ENCODE measurements at places on chromosomes 2 and 18.

DNA sequence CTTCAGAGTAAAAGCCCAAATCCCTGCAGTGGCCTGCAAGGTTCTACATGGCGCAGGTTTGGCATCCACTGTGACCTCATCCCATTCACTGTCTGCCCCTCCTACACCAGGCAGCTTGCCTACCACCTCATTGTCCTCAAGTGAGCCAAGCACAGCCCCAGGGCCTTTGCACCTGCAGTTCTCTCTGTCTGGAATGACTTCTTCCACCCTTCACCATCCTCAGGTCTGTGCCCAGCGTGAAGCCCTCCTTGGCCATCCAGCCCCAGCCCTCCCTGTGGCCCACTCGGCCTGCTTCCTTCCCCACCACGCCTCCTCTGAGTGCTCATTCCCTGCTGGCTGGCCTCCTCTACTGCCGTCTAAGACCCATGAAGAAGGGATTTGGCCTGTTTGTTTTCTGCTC, 32.6 kb upstream of the UBE2F start:
- DNase-seq, result no peak

GRCh38 chr2:55616551-55617174, 759 bp downstream of the PPP4R3B start:
- peak; percentile 18 for DNase-seq

DNA sequence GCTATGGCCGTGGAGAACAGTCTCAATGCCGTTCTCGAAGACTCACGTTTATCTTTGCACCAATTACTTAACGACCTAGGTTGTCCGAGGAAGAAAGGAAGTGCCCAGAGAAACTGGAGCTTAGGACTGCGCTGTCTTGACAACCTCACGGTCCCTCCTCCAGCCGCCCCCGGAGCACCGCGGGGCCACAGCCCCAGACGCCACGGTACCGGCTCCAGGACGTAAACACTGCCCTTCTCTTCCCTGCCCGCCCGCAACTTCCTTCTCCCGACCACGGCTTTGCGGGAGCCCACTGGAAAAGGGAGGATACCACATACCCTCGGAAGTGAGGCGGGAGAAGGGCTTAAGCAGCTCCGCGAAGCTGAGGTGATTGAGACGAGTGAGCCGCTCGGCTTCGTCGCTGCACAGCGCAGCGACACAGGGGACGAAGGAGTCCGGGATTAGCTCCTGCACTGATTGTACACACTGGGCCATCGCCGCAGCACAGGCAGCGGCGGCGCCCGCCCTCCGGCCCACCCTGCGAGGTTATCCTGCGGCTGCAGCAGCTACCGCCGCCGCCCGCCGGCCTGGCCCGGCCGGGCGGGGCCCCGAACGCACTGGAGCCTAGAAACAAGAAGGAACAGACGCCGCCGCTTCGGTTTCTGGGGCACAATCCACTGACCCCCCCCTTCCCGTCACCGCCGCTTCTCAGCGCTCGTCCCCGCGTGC, 483 bp downstream of the TRAPPC8 start:
- peak; percentile 72 for DNase-seq

DNA sequence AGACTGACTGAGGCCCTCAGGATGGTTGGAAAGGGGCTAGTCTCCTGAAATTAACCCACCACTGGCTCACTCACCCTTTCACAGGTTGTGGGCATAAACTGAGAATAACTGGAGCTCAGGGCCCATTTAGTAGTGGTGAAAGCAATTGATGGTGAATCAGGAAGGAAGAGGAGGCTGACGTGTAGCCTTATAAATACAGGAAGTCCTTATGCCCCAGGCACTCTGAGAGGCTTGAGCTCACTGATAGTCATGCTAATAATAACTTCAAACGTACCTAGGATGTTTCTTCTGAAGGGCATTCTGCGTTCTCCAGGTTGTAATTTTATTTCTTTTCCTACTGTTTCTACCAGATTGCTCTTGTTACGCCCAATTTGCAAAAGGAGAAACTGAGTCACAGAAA, 328.4 kb downstream of the CLIP4 start:
- peak; percentile 32 for DNase-seq

- no peak for DNase-seq
Measured at GRCh38 chr2:46012618-46013240, 284.5 kb upstream of the EPAS1 start.

- DNase-seq, result peak; percentile 19
Measured at GRCh38 chr2:25266399-25266798, 75.3 kb downstream of the DNMT3A start.

DNA sequence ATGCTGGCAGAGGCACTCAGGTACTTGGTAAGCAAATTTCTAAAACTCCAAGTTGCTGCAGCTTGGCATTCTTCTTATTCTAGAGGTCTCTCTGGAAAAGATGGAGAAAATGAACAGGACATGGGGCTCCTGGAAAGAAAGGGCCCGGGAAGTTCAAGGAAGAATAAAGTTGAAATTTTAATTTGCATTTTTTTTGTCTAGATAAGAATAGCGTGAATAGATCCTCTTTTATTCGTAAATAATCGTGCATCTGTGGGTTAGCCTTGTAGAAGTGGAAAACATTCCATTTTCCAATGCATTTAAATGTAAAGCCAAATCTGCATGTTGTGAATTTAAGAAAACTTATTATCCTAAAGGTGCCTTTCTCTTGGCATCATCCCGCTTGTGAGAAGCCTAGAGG, 61.0 kb downstream of the TNFRSF11A start:
- no peak for DNase-seq

DNA sequence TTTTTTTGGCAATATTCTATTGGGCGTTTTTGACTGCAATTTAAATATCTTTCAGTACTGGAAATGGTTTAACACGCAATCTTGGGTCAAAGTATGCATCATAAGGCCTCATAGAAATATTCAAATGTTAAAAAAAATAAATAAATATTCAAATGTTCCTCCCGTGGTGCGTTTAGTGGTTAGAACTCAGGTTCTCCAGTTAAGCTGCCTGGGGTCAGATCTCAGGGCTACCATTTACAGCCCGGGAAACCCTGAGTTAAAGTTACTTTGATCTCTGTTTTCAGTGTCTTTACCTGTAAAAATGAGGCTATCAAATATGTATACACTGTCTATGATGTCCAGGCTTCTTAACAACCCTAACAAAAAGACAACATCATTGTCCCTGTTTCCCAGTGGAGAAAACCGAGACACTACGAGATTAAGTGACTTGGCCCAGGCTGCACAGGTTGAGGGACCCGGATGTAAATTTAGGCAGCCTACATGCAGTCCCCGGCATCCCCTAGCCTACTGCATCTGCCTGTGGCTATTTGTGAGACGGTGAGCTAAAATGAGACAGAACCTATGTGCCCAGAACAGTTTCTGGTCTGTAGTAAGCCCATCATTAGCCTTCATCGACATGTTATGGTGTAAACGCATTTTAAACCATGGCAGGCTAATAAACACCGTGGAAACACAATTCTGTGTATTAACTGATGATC, 1.7 kb downstream of the FHL2 start:
- DNase-seq, result no peak

- DNase-seq, result no peak
Measured at GRCh38 chr18:32167980-32168730, 21.7 kb upstream of the MEP1B start.

DNA sequence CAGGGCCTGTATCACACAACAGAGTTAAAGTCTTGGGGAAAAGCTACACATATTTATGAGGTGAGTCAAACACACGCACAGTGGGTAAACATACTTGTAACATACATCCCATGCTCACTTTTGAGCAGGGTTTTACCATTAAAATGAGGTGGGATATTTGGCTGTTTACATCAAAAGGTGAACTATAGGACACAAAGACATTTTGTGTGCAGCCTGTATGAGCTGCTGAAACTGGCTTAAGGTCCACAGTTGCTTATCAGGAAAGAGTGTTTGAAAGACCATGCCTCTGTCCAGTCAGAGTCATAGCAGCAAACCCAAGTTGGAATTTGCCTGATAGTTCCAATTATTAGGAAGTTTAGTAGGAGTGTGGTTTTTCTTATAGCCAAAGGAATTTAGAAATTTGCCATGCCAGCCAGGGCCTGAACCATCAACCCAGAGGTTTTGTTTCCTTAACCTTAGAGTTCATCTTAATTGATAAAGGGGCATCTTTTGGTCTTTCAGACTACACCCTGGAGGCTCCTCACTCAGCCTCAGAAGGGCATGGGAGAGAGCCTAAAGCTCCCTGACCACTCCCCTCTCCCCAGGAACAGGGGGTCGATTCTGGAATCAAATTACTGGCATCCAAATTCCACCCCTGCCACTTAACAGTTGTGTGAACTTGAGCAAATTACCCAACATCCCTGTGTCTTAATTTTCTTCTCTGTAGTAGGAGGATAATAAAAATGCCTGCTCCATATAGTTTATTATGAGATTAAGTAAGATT, 29.9 kb upstream of the L3MBTL4 start:
- DNase-seq, result no peak

GRCh38 chr18:64882896-64883295, 734.0 kb upstream of the LINC00305 start:
- DNase-seq, result no peak

DNA sequence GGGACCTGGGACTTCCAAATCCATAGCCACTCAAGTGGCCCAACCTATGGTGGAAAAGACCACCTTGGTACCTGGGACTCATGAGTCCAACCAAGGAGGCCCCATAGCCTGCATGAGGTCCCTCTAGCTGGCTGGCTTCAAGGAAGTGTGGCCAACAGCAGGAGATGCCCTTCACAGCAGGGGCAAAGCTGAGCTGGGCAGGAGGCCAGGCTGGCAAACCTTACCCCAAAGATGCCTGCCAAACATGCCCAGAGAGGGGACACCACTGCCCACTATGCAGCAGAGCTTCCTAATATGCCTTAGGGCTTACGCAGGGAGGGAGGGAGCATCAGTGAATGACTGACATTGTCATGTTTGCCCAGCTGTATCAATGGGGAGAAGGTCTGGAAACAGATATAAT, 188.0 kb upstream of the GLI2 start:
- DNase-seq, result no peak

GRCh38 chr2:48525269-48525943, 4.5 kb upstream of the STON1 start:
- no peak for DNase-seq

GRCh38 chr2:234548695-234549420, 52.0 kb upstream of the ARL4C start:
- no peak for DNase-seq

GRCh38 chr18:38406607-38407006, 841.0 kb upstream of the CELF4 start:
- no peak for DNase-seq

GRCh38 chr2:23824777-23825212, 102.1 kb downstream of the ATAD2B start:
- peak; percentile 10 for DNase-seq

- no peak for DNase-seq
Measured at GRCh38 chr2:137708311-137708710, 256.0 kb upstream of the HNMT start.

DNA sequence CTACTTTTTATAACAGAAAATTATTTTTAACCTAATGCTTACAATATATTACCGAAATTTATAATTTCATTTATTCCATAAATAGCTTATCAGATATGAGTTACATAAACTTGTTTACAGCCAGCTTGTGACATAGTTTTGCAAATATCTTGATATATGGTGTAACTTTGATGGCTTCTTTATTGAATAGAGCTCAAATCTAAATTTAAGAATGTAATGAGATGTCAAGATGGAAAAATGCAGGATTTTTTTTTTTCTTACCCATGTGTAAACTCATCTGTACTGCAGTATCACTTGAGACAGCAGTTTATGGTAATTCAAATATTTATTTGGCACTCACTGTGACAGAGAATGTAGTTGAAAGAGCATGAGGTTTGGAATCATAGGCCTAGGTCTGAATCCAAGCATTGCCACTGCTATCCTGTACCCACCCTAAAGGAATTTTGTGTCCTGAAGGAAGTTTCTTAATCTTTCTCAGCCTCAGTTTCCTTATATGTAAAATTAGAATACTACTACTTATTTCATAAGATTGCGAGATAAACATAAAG, 3.8 kb downstream of the CREB1 start:
- peak; percentile 25 for DNase-seq

DNA sequence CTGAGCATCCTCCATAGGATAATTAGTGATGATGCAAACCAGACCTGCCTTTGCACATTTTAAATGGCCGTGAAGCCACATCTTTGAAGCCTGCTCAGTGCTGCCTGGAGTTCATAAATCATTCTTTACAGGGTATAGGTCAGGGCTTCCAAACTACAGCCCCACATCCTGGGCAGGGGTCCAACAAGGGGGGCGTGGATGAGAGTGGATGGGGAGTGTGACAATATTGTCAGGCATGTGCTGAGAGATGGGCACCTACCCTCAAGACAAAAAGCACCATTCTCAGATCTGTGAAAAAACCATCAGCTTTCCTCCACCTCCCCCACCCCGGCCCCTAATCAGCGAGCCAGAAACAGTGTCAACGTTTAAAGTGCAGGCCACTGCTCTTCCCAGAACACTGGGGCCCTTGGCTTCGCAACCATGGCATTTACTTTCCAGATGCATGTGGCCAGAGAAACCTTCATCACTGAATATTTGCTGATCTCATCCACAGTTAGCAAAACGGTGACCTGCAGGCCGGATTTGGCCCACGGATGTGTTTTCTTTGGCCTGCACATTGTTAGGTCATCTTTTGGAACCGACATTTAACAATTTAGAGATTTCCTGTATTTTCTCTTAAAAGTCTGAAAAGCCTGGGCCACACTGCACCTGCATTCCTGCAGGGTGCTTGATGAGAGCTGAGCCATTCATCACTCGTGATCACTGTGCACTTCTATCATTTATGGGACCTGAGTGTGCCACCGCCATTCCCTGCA, 130.7 kb downstream of the ANKRD44 start:
- no peak for DNase-seq

GRCh38 chr2:206804326-206804725, 38.9 kb downstream of the FASTKD2 start:
- DNase-seq, result no peak

- DNase-seq, result no peak
Measured at GRCh38 chr2:154850532-154850931, 152.0 kb downstream of the KCNJ3 start.

DNA sequence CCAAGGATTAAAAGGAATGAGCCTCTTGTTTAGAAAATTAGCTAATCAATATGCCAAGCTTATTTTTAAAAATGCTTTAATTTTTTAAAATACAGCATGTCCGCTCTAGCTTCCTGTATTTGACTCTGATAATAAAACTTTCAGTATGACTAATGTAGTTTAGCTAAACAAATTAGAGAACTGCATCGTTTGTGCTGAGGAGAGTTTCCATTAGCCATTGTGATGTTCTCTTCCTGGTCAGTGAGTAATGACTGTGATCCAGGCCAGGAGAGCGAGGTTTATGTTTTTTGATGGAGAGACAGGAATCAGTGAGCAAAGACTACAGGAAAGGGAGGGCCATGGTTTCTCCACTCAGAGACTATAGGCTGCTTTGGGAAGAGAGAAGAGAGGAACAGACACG, 237.2 kb upstream of the ETAA1 start:
- no peak for DNase-seq

- DNase-seq, result no peak
Measured at GRCh38 chr2:173339807-173340206, 14.9 kb upstream of the CDCA7 start.

GRCh38 chr2:160498137-160498536, 4.5 kb upstream of the RBMS1 start:
- DNase-seq, result no peak

GRCh38 chr2:213766062-213766461, 481.8 kb downstream of the SPAG16 start:
- no peak for DNase-seq

- DNase-seq, result no peak
Measured at GRCh38 chr2:2750867-2751714, 420.0 kb upstream of the MYT1L start.

- no peak for DNase-seq
Measured at GRCh38 chr2:11616097-11616687, 53.8 kb downstream of the NTSR2 start.
